ENCODE measurements at places on chromosomes 7 and 10. TPM values are rescaled to one million over a fixed set of nuclear protein-coding genes. Genes with fewer than 3 reads are reported as not detected.

GRCh38 chr7:98213296-98213887 is 2.2 kb downstream of the BHLHA15 start:
- peak; percentile 35 for DNase-seq

- DNase-seq, result no peak
Observed at GRCh38 chr10:11881030-11881476, 57.9 kb downstream of the PROSER2 start.

HACD1 gene
- total RNA-seq, result 213 TPM

ADAM22 gene
- total RNA-seq, result 3.4 TPM
